ENCODE measurements at places on chromosomes 11 and 22.

GRCh38 chr11:115222863-115223530 is 281.2 kb downstream of the CADM1 start:
- no peak for DNase-seq

- no peak for DNase-seq
Observed at GRCh38 chr11:5196067-5196466, 4.4 kb downstream of the OR51V1 start.

- DNase-seq = no peak
Observed at GRCh38 chr22:39480557-39480956, 21.5 kb upstream of the MIEF1 start.

- DNase-seq = no peak
Observed at GRCh38 chr11:36447514-36447913, 62.6 kb downstream of the TRAF6 start.

DNA sequence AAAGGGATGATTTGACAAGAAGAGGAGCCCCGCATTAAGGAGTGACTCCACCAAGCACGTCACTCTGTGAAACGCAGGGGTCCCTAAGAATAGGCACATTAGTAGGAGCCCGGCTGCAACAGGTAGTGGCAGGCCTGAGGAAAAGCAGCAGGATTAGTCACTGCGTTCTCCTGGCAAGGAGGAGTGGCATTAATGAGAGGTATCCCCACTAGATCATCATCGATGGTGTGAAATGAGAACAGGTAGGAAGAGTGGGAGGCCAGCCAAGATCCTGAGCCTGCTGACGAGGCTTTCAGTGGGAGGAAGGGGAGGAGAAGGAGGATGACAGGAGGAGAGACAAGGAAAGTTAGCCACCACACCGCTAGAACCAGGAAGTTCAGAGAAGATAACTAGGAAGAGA is 38.6 kb downstream of the NRXN2 start:
- no peak for DNase-seq

DNA sequence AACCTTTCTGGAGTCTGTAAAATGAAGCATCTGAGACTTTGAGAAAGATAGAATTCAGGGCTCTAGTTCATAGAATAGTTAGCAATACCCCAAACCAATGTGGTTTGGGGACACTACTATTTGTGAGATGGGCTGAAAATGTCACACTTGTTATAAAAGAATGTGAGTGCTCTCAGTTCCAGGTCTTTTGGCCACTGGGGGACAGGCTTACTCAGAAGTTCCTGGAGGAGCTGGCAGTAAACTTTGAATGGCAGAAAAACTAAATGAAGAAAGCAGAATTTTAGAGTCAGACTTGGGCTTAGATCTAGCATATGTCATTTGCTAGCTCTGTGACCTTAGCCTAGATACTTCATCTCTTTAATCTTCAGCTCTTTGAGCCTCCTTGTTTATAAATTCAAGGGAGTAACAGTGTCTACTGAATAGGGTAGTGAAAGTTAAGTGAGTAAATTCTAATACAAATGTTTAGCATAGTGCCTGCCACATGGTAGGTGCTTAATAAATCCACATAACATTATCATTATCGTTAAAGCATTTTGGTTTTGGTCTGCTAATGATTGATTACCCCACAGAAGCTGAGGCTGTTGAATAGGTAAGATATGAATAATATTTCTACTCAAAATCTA is 3.7 kb downstream of the LYVE1 start:
- DNase-seq = no peak

DNA sequence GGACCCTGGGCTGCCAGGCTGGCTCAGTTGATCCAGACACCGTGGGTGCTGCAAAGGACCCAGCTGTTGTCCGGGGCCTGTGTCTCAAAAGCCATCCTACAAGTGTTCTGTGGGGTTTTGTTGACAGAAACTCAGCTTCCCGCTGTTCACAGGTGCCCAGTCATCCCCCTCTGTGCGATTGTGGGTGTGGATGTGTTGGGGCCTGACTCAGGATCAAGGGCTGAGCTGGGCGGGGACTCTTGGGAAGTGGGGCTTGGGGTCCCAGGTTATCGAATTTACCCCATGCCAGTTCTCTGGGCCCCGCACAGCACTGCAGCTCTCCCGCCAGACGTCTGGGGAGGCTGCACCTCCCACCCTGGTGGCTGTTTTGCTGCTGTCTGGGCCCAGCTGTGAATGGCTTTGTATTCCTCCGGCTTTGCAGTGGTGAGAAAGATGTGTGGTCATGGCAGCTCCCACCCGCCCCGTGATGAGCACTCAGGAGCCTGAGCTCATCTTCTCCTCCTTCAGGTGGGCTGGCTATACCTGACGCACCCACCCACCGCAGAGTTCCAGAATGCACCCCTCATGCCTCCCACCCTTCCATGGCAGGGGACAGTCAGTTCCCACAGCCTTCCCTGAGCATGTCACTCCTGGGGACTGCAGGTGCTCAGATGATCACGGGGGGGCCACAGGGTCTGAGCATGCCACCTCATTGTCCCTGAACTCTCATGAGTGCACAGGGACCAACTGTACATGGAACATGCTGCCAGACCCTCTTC is 3.6 kb upstream of the AP2A2 start:
- DNase-seq = no peak

DNA sequence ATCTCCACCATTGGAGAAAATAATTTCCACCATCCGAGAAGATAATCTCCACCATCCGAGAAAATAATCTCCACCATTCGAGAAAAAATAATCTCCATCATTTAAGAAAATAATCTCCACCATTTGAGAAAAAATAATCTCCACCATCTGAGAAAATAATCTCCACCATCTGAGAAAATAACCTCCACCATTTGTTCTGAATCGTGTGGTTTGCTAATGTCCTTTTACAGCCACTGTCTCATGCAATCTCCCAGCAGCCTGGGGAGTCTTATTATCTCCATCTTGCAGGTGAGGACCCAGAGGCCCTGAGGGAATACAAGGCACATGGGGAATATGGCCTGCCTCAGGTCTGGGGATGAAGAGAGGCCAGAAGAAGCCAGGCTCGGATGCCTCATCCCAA is 54.1 kb upstream of the TCF20 start:
- DNase-seq = no peak

- no peak for DNase-seq
Observed at GRCh38 chr11:35978183-35978582, 34.3 kb downstream of the LDLRAD3 start.

DNA sequence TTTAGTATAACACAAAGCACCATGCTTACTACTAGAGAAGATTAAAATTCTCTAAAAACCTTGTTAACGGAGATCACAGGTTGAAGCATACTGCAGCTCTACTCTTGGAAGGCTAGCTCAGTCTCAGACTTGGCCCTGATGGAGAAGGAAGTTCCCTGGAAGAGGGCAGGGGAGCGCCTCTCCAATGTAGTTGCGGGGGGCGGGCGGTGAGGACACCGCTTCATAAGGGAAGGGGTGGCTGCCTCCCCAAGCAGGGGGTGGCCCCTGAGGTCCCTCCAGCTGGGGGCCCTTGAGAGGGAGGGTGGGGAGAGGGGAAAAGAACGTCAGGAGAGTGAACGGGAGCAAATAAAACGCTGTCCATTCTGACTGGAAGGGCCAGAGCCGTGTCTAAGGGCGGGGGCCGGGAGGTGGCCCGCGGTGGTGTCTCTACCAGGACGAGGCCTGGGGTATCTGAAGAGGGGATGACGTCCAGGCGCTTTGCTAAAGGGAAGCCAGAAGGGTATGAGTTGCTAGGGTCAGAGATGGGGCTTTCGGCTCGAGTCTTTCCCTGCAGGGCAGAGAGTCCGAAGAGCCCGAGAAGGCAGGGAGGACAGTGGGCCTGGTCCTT is 553 bp upstream of the USP47 start:
- no peak for DNase-seq

GRCh38 chr11:124944565-124944964 is 8.7 kb upstream of the HEPACAM start:
- no peak for DNase-seq

- no peak for DNase-seq
Observed at GRCh38 chr22:42617155-42617983, 2.7 kb upstream of the POLDIP3 start.

DNA sequence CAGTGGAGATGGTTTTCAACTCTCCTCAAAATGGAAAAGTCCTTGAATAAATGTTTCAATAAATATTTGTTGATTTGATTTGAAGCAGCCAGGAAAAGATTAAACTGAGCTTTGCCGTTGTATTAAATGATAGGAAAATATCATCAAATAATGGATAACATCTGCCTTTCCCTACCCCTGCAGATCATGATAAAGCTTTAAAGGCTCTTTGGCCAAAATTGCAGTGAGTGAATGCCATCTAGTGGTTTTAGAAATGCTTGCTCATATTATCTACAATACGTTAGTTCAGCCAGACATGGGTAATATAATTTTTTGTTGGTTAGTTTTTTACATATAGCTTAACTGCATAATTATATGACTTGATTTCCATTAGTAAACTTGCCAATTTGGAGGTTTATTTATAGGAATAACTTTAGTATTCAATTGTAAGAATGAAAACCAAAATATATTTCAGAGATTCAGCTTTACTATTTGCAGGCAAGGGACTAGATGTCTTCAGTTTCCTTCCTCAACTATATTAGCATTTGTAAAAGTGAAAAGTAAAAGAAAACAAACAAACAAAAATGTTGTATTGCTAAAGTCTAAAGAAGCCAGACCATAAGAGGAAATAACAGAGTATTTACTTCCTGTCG is 159.2 kb downstream of the MSANTD4 start:
- DNase-seq = no peak

DNA sequence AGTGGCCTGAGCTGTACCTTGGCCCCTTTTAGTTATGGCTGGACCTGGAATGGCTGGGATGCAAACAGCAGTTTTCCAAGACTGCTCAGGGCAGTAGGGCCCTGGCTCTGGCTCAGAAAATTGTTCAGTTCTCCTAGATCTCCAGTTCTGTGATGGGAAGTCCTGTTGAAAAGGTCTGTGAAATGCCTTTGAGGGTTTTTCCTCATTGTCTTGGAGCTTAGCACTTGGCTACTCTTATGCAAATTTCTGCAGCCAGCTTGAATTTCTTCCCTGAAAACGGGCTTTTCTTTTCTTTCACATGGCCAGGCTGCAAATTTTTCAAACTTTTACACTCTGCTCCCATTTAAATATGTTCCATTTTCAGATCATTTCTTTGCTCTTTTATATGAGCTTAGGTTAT is 33.2 kb downstream of the OR4A15 start:
- DNase-seq = no peak

GRCh38 chr11:133491680-133492383 is 40.5 kb downstream of the OPCML start:
- no peak for DNase-seq

DNA sequence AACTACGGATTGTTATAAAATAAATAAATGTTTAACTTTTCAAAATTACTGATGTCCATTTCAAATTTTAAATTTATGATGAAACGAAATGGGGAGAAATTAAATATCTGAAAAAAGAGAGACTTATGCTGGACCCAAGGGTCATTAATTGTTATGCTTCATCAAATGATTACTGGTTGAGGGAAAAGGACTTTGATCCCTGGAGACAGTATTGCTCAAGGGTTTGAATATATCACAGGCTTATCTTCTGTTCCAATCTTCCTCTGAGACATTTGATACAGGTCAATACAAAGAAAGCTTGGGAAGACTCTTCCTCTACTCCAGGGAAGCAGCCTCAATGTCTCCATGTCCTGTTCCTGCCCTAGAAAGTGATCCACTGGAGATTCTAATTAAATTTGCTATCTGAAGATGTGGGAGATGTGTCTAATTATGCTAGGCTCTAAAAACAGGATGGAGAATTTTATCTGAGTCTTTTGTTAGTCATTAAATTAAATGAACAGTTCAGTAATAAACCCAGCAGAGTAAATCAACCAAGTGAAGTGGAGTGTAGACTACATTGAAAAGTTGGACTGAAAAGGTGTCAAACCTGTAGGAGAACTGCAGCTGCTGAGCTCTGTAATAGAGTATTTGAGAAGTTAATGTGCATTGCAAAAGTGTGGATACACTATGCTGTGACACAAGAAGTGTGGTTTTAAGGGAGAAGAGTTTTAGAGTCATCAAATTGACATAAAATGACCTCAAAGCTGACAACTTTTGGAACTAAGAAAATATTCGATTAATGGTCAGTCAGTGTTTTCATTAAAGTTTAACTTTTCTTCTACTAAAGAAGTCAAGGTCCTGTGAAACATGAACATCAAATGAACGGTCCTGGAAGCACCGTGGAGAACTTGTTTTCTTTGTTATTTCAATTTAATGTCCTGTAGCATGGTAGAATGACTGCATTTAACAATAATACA is 623.7 kb upstream of the CCDC90B start:
- DNase-seq = no peak

- DNase-seq = no peak
Observed at GRCh38 chr11:72773291-72773690, 20.6 kb downstream of the STARD10 start.

DNA sequence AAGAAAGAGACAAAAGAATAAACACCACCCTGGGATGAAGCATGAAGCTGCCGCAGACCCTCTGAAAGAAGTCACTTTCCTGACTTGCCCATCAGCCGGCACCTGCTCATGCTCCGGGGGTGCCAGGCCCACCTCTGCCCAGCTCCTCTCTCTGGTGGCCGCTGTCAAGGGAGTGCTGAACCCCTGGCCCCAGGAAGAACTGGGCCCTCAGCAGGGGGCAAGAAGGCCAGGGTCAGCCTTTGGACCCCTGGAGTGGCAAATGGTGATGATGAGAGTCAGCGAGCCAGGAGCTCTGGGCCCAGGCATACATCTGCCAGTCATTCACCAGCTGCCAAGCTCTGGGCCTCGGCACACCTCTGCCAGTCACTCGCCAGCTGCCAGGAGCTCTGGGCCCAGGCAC is 17.4 kb downstream of the TTLL8 start:
- no peak for DNase-seq

DNA sequence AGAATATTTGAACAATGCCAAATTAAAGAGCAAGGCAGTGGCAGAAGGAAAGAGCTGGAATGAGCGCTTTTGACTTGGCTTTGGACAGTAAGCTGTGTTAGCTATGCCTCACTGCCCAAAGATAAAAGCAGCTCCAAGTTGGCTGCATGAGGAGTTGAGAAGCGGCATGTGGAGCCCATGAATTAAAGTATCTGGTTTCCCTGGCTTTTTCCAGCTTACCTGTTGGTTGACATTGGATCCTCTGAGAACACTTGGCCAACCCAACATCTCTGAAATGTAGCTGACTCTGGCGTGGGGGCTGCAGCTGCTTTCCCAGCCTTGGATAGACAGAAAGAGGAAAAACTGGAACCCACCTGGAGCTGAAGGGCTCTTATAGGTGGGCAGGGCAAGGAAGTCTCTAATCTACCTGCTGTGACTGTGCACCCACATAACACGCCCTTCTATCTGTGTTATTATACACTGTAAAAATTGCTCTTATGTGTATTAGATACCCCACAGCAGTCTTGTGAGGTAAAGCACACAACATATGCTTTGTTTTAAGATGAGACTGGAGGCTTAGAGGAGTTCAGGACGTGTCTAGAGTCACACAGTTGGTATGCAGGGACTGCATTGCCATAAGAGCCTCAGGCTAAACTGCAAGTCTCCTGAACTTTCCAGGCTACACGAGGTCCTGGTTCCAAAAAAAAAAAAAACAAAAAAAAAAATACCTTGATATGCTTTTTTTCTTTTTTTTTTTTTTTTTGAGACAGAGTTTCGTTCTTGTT is 5.8 kb downstream of the UBASH3B start:
- DNase-seq = no peak

DNA sequence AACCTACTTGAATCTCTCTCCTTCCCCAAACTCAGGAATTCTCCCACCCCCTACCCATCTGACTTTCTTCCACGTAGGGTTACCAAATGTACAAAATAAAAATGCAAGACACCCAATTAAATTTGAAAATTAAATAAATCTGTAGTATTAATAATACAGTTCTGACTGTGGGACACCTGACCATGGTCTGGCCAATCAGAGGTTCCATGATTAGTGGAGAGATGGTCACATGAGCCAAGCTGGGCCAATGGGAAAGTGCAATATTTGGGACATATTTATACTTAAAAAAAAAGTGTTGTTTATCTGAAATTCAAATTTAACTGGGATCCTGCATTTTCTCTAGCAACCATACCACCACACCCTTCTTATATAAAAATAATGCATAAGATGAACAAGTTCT is 29.8 kb upstream of the ASPHD2 start:
- no peak for DNase-seq

Data from activated CD8-positive, alpha-beta memory T cell treated with anti-CD3 and anti-CD28 coated beads, Interleukin-2, amount 50 U/mL, for 48 hours (primary cell).